NCI-H2029 treated with DMSO at 0.1 percent for 48 hours (cell line): ENCODE measurements at places on chromosomes 3 and 15.
A peak's percentile ranks its signal among the peaks of the same experiment; 100 is the strongest.

GRCh38 chr15:38226608-38227266 lies 25.9 kb upstream of the SPRED1 start:
- no peak for DNase-seq

GRCh38 chr3:6862041-6862879 lies 1.3 kb downstream of the GRM7 start:
- DNase-seq, result no peak

DNA sequence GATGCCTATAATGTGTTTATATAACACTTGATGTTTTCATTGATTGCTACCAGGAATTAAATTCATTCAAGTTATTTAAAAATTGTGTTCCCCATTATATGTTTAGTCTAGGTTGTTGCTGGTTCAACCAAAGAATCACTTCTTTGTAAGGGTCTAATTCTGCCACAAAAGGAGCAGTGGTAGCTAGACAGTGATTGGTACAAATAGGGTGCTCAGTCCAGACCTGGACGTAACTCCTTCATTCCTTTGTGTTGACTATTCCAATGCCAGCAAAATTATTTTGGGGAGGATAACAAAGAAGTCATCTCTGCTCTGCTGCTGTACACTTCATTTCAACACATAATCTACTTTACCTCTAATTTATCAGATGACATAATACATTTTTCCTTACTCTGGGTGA lies 1.2 kb downstream of the CHMP2B start:
- no peak for DNase-seq

- DNase-seq, result no peak
These were observed 10.3 kb upstream of the RHO start for GRCh38 chr3:129518038-129518561.

DNA sequence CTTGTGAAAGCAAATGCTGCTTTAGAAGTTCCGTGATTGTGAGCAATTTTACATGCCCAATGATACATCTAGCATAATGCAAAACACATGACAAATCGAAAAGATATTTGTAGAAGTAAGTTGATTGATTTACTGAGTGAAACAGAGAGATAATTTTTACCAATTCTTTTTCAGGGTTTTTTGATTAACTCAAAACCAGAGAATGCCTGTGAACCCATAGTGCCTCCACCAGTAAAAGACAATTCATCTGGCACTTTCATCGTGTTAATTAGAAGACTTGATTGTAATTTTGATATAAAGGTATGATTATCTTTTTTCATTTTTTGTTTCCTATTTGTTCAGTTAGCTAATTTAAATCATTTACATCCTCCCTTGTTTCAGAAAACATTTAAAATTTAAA lies 58.8 kb downstream of the RNF13 start:
- no peak for DNase-seq

DNA sequence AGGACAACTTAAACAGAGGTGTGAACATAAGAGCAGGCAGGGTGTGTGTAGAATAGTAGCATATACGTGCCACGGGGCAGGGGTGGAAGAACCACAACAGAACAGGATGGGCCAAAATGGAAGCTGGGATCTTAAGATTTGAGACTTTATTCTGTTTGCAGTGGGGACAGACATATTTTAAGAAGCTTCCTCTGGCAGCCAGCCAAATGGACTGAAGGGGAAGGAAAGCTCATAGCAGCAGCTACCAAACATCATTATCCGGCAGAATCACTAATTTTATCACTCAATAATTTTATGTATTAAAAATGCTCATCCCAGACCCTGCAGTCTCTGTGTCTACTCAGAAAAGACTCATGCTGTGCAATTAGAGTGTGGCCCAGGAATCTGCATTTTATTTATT lies 130.9 kb upstream of the CTDSPL start:
- DNase-seq, result no peak

DNA sequence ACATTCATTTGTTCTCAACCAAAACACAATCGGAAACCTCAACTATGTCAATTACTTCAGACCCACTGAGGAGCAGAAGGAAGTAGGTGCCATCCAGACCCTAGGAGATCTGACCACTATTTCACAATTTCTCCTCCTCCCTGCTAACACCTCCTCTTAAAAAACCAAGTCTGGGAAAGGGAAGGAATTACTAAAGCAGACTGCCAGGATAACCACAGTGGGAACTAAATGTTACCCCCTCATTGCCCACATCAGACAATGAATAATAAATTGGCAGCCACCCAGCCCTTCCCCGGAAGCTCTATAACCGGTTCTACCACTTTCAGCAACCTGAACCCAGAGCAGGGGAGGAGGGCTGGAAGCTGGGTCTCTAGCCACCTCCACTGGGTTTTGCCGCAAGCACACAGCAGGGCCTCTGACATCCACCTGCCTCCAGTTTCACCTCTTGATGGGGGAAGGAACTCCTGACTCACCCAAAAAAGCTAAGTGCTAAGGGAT lies 17.6 kb downstream of the C15orf62 start:
- DNase-seq, result peak; percentile 87

- DNase-seq, result no peak
These were observed 14.3 kb upstream of the PDE8A start for GRCh38 chr15:84967380-84967779.

GRCh38 chr3:106825962-106826605 lies 551.2 kb upstream of the CCDC54 start:
- no peak for DNase-seq

DNA sequence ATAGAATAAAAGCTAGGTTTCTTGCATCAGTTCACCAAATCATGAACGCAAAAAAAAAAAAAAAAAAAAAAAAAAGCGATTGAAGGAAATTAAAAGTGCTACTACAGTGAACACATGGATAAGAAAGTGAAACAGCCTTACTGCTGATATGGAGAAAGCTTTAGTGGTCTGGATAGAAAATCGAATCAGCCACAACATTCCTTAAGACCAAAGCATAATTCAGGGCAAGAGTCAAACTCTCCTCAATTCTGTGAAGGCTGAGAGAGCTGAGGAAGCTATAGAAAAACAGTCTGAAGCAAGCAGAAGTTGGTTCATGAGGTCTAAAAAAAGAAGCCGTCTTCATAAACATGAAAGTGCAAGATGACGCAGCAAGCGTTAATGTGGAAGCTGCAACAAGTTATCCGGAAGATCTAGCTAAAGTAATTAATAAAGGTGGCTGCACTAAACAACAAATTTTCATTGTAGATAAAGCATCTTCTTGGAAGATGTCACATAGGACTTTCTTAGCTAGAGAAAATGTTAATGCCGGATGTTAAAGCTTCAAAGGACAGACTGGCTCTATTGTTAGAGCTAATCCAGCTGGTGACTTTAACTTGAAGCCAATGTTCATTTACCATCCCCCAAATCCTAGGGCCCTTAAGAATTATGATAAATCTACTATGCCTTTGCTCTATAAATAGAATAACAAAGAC lies 19.2 kb downstream of the P3H2 start:
- no peak for DNase-seq

DNA sequence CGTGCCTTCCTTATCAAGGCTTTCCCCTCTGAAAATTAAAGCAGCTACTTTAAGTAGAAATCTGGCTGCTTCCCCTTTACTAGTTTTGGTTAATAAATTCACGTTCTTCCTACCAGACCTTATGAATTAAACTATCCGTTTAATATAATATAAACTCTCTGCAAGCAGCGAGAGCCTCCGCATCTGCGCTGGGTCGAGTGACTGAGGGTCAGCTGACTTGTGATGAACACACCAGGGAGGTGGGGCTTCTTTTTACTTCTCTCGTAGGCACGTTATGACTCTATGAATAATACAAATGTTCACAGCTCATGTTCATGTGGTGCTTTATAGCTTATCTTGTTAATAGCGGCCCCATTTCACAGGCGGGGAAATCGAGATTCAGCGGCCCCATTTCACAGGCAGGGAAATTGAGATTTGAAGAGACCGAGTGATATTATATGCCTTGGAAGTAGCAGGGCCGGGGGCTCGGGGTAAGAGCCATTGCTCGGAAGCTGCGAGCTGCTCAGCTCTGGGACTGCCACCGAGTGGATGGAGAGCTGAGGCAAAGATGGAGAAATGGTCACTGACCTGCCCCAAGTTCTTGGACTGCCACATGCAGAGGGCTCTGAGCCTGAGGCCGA lies 8.3 kb downstream of the MUC4 start:
- DNase-seq, result no peak

DNA sequence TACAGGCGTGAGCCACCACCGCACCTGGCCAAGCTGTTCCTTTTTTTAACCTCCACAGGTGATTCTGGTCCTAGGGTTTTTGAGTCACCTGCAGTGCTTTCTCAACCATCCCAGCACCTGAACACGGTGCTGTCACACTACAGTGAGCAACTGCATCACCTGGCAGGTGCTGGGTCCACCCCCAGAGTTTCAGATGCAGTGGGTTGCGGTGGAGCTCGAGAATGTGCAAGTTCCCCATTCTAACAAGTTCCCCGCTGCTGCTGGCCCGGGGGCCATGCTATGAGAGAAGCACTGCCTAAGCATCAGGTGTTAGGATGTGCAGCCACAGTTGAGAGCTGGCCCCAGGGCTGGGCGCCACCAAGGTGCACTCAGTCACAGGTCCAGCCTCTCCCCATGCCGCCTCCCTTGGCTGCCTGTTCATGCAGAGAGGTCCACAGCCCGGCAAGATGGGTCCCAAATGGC lies 18.0 kb downstream of the ISG20 start:
- DNase-seq, result no peak

GRCh38 chr3:67357610-67358458 lies 296.6 kb downstream of the SUCLG2 start:
- DNase-seq, result no peak

GRCh38 chr3:180294282-180295027 lies 257.7 kb upstream of the PEX5L start:
- DNase-seq, result no peak

- DNase-seq, result no peak
These were observed 44.9 kb upstream of the CTSH start for GRCh38 chr15:78989701-78990240.

DNA sequence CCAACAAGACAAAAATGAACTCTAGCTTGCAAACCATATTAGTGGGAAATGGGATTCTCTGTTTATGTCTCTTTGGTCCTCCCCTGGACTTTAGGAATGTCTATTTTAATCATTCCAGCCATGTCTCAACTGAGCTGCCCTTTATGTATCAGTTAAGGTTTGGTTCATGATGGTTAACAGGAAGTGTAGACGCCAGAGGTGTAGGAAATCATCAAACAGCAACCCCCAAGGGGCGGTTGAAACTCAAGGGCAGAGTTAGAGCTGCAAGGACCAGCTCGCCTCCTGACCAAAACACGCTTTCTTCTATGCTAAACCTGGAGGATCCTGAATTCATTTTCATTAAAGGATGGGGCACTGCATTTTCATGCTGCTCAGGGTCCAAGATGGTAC lies 53.7 kb upstream of the HEG1 start:
- DNase-seq, result no peak

- peak; percentile 40 for DNase-seq
These were observed 174.6 kb downstream of the ANXA2 start for GRCh38 chr15:60223176-60223575.

DNA sequence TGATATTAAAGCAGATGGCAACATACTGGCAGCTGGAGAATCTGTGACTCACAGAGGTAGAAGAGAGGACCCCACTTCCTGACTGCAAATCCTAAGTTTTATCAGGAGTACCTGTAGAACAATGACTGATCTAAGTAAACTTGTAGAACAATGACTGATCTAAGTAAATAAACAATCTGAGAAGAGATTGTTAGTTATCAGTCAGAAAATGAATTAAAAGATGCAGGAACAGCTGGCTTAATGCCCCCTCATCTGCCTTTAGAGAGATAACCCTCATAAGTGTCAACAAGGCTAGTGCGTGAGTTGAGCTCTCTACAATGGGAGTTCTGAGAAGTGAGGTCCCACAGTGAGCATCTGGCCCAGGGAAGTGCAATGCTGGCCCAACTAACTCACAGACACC lies 14.6 kb downstream of the ACAD11 start:
- no peak for DNase-seq

- DNase-seq, result no peak
These were observed 9.8 kb downstream of the CMTM6 start for GRCh38 chr3:32492684-32493436.

DNA sequence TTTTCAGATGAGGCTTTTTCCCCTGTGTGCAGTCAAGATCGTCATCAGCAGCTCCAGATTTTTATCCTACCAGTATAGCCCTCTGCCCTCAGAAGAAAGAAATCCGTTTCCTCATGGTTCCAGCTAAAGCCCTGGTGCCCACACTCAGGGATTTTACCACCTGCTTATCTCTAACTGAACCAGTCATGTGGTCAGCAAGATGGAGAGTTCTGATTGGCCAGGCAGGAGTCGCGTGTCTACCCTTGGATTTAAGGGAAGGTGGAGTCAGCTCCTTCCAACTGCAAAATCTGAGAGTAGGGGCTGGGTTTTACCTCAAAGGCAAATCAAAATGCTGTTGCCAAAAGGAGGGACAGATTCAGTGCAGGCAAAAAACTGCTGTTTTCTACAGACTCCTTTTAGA lies 135.3 kb downstream of the LRTM1 start:
- DNase-seq, result no peak

DNA sequence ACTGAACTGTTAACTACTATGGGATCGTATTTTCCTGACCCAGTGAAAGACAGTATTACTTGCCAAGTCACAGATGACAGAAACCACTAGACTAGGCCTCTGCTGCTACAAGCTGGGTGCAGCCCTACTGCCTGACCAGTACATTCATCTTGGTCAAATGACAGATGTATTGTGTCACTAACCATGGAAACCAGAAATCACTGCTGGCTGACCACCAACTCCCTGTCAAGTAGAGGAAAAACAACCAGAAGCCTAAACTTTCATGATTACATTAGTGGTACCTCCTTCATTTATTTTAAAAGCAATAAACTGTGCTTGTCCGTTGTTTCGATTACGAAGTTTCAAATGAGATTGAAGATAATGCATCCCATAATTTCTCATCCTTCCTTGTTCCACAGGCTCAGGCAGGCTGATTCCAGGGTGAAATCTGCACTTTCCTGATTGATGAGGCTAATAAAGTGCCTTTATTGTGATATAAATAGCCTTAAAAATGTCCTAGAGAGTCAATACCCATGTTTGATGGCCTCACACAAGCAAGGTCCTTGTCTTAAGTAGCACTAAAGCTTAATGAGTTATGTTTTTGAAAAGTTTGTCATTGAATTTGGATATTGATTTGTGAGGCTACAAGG lies 309.7 kb downstream of the LSAMP start:
- no peak for DNase-seq

GRCh38 chr3:187498211-187498724 lies 130.1 kb downstream of the RTP4 start:
- no peak for DNase-seq

DNA sequence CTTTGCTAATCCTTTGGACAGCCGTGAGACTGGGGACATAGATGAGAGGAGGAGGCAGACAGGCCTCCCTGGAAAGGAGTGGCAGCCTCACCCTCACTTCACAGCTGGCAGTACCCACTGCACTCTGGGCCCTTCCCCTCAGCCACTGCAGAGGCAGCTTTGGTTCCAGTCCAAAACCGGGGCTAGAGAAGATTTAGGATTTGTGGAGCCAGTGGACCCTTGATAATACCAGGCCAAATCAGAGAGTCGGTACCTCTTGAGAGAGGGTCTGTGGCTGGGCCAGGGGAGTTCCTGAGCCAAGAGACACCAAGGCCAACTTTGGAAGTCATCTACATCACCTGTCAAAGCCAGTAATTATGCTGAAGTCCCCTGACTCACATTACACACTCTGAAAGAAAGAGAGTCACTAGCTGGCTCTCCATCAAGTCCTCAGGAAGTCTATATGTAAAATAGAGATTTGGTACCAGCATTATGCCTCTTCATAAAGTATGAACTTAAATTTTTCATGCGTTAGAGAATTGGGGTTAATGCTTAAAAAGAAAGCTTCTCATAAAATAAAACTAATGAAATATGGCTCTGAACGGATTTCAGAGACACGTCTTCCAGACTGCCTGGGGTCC lies 244.1 kb upstream of the SEMA6D start:
- no peak for DNase-seq

GRCh38 chr3:56302417-56302816 lies 165.8 kb downstream of the ERC2 start:
- no peak for DNase-seq
